ENCODE measurements at places on chromosomes 16 and 17.

- no peak for DNase-seq
Observed at GRCh38 chr17:34201767-34202166, 53.3 kb upstream of the CCL2 start.

DNA sequence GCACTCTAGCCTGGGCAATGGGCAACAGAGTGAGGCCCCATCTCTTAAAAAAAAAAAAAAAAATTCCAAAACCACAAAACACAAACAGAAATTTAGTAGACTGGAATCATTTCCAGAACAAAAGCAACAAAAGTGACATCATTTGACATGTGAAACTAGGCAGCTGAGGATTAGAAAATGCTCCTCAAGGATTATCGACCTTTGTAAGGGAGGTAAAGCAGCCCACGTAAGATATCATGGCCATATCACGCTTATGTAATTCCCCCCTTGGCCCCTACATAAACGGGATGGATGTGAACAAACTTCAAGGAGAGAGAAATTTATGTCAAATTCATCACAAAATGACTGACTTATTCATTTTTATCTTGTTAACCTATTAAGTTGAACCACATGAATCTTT is 83.3 kb downstream of the WDR59 start:
- DNase-seq, result no peak

DNA sequence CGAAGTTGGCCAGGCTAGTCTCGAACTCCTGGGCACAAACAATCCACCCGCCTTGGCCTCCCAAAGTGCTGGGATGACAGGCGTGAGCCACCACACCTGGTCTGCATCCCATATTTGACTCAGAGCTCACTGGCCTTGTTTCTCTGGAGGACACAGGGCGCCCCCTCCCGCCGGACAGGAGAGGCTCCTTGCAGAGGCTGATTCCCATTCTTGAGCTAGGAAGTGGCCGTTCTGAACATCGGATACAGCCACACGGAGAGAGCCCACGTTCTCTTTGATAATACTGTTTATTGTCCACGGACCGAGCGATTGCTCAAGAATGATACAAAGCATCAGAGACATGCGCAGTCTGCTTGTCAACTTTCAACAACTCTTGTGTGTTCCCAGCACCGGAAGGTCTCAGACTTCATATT is 12.1 kb upstream of the USP36 start:
- DNase-seq, result no peak

DNA sequence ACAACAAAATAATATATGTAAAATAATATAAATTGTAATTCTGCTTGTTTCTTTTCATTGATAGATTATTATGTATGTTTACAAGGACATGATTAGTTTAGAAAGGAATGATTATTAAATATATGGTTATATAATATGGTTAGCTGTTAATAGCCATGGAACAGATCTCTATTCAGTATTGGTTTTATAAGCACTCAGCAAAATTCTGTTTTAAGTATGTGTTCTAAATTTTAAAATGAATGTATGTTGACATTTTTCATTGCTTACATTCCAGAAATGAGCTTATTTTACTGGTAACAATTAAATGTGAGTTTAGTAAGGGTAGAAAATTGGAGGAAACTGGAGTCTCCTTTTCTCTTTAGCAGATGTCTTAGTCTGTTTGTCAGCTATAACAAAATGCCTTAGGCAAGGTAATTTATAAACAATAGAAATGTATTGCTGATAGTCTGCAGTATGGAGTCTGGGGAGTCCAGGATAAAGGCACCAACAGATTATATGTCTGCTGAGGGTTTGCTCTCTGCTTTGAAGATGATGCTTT is 45.4 kb downstream of the NFAT5 start:
- DNase-seq, result no peak

GRCh38 chr17:45222996-45223538 is 1.4 kb downstream of the FMNL1 start:
- no peak for DNase-seq

DNA sequence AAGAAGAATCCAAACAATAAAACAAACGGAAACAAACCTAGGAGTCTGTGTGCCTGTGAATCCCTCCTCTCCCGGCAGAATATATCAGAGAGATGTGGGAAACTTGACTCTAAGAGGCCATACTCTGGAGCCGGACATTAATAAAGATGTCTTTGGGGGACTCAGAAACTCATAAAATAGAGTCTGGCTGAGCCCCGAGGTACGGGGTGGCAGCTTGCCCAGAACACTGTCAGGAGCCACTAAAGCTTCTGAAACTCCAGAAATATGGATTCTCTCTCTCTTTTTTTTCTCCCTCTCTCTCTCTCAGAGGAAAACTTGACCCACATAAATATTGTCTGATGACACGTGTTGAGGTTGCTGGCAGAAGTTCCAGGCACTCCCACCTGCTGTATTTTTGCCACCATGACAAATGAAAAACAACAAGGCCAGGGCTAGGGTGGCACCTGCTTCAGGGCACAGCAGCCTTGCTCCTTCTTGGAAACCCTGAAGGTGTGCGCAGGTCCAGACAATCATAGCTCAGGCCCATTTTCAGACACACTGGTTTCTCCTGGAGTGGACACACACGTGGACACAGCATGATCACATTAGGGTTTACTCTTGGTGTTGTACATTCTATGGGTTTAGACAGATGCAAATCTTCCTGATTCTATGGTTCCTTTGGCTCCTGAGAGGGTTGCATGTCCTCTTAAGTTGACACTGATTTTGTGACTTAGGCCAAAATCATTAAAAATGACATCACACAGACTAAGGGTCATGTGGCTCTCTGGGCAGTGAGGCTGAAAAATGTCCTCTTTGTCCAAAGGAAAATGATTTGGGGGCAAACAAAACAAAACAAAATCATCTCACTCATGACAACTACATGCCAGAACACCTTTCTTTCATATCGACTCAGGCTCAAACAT is 282.6 kb upstream of the IRX3 start:
- no peak for DNase-seq

DNA sequence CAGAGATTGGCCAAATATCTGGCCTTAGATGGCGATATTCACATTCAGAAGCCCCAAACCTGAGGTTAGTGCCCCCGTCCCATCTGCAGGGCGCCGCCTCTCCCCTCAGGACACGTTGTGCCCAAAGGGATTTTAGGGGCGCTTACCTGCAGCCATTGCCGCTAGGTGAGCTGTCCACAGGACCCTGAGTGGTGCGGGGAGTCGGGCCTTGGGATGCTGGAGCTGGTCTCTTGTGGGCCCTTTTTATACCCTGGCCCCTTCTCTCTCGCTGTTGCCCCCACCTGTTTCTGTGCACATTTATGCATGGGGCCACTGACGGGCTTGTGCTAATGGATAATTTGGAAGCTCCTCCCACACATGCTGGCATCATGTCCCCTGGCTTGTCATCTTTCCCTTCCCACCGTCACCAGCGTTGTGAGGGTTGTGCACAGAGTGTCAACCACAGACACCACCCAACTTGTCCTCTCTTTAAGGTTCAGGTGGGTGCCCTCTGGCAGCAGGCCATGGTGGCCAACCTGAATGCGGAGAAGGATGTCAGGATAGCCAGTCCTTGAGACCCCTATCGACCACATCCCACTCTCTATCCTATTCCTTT is at the start of gene CSHL1:
TSS of gene CSHL1 (minus strand) at position 218 of the 595 bp plus-strand sequence. CDS start at position 156, 62 bp downstream.
- no peak for DNase-seq

GRCh38 chr17:66465701-66466100 is 163.3 kb downstream of the PRKCA start:
- no peak for DNase-seq

- DNase-seq, result no peak
Observed at GRCh38 chr17:69744512-69745070, 330.1 kb downstream of the MAP2K6 start.

DNA sequence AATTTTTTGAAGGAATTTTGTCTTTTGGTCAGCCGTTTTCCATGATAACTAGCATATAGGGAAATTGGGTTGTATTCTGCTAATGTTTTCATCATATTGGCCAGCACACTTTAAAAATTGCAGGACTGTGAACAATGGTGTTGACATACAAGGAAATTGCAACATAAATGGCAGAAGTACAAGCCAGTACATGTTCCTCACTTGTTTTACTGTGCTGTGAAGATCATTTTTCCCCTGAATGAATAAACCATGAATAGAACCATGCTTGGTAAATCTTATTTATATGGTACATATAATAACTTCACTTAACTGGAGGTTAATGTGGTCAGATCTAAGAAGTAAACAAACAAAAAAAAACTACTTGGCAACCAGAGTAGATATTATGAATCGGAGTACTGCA is 22.8 kb downstream of the OMG start:
- DNase-seq, result no peak

- DNase-seq, result no peak
Observed at GRCh38 chr16:27368358-27368722, 33.6 kb upstream of the IL21R start.

DNA sequence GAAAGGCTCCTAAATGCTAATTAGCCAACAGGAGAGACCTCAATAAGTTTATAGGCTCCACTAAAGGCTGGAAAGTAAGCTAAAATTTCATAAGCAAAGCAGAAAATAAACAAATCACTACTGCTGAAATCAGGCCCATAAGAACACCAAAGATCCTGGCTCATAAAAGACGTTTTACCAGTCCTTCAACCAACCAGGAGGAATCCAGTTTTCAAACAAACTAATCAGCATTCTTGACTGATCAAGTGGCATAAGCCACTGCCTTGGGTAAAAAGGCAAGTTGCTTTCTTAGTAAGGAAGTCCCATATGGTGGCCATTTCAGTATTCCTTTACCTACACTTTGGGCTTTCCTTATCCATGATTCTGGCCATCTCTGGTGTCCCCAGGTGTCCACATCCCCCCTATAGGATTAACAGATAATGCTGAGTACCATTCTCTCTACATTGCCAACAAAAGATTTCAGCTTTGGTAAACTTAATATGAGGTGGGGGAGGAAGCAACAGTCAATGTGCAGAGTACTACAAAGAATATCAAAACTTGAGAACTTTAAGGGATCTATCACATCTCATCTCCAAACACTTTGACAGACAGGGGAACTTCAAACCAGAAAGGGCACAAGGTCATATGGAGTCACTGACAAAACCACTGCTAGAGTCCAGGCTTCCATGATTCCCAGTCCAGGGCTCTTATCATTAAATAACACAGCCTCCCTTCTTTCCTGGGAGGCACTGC is 1.3 kb downstream of the TOM1L2 start:
- DNase-seq, result no peak

DNA sequence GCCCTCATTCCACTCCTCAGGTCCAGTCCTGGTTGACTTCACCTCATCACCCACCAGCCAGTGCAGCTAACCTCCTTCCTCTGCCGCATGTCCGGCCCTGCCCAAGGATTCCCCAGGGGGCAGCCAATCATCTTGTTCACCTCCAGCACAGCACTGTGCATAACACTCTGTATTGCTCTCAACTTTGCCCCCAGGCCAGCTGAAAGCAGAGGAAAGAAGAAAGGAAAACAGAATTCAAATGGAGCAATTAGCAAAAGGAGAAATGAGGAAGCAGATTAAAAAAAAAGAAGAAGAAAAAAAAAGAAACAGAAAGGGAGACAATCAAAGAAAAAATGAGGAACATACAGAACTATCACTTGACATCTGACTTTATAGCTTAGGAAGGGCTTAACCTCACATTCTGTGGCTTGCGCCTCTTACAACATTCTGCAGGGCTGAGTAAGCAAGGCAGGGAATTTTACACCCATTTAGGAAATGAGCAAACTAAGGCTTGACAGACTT is 26.1 kb downstream of the GAS7 start:
- DNase-seq, result no peak

GRCh38 chr17:50828508-50829170 is 6.7 kb upstream of the WFIKKN2 start:
- no peak for DNase-seq

DNA sequence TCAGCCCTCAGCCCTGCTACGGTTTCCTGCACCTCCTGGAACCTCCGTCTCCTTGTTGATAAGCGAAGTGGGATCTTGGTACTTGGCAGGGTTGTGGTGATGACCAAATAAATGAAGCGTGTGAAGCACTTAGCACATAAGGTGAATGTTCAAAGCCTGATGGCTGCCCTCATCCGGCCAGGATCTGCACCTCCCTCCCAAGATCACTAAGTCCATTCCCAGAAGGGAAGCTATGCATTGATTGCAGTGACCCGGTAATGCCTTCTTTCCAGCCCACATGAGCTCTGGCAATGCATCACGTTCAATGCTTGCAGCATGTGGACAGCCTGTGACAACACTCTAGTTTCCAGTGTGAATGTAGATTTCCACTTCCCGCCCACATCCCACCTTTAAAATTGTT is 24.9 kb upstream of the RHOT1 start:
- no peak for DNase-seq

DNA sequence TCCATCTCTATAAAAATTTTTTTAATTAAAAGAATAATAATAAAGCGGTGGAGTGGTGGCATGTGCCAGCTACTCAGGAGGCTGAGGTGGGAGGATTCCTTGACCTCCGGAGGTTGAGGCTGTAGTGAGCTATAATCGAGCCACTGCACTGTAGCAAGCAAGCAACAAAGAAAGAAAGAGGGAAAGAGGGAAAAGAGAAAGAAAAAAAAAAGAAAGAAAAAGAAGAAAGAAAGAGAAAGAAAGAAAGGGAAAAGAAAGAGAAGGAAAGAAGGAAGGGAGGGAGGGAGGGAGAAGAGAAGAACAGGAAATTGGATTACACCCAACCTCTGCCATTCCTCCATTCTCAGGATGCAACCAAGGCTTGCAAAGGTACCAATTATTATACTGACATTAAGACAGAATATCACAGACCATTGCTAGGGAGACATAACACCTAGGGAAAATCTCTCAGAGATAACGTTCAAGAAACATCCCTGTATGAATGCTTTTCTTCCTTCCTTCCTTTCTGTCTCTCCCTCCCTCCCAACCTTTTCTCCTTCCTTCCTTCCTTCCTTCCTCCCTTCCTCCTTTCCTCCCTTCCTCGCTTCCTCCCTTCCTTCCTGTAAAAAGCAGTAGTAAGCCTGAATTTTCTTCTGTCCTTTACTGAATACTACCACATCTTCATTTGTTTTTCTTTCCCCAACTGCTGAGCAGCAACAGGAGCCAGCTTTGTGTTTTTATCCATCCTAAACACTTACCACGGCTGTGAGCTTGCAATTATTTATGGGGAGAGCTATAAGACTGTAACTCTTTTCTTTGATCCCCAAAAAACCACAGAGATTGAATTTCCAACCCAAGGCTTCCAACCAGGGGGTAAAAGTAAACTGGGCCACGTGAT is 1.8 kb upstream of the LITAF start:
- no peak for DNase-seq

- DNase-seq, result no peak
Observed at GRCh38 chr17:869086-869485, 86.9 kb downstream of the MRM3 start.

GRCh38 chr17:34351096-34351495 is 5.2 kb upstream of the CCL13 start:
- DNase-seq, result no peak

DNA sequence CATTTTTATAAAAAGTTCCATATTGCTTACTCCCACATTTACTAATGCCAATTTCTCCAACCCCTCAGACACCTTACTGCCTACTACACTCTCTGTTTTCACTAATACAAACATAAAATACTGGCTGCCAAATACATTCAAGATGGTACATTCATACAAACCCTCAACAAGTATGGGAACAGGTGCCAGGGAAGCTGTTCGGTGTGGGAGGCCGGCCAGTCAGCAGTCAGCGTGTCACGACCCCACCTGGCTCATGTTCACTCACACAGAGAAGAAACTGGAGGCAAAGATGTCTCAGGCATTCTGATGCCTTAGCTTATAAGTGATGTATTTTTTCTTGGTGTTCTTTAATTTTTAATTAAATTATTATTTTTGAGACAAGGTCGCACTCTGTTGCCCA is 42.4 kb upstream of the TRAP1 start:
- DNase-seq, result no peak

All from stimulated activated CD4-positive, alpha-beta T cell treated with anti-CD3 and anti-CD28 coated beads, TNF-alpha, amount 100 ng/mL, for 48 hours (primary cell).